ENCODE measurements at places on chromosomes 6 and 20. TPM values are rescaled to one million over a fixed set of nuclear protein-coding genes. Genes with fewer than 3 reads are reported as not detected.

GRCh38 chr6:138007014-138007472 lies 100.2 kb downstream of the PERP start:
- H3K4me1 ChIP-seq: peaks cover 12% of the 10 kb centered on the region
- H3K27ac ChIP-seq: peak overlapping the region; percentile 58
- no peak overlapping the region for H3K4me3 ChIP-seq
- DNase-seq: peak; percentile 33

DNA sequence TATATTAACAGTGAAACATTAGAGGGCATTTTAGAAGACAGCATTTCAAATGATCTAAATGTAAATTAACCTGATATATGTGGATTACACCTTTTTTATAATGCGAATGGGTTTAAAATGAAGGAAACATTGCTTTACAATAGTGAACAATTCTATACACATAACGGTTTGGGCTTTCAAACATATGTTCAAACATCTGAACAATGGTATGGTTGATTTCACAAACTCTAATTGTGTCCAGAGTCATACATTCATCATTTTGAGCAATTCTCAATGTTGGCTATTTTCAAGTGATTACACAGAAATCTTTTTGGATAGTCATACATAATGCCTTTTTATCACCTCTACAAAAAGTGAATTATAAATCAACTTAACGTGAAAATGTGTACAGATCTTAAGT lies 578.1 kb downstream of the PHF3 start:
- DNase-seq: no peak
- H3K4me1 ChIP-seq: no peaks in the 10 kb centered on the region
- H3K36me3 ChIP-seq: no peaks in the 10 kb centered on the region
- H3K4me3 ChIP-seq: no peak overlapping the region
- H3K27ac ChIP-seq: no peak overlapping the region

- H3K36me3 ChIP-seq: no peaks in the 10 kb centered on the region
- H3K4me3 ChIP-seq: no peak overlapping the region
- peaks cover 19% of the 10 kb centered on the region for H3K4me1 ChIP-seq
- no peak for DNase-seq
- no peak overlapping the region for H3K27ac ChIP-seq
- H3K27me3 ChIP-seq: no peaks in the 10 kb centered on the region
Observed at GRCh38 chr6:71468841-71469700, 180.5 kb downstream of the OGFRL1 start.

SASH1 gene
- 12.1 TPM for total RNA-seq

DNA sequence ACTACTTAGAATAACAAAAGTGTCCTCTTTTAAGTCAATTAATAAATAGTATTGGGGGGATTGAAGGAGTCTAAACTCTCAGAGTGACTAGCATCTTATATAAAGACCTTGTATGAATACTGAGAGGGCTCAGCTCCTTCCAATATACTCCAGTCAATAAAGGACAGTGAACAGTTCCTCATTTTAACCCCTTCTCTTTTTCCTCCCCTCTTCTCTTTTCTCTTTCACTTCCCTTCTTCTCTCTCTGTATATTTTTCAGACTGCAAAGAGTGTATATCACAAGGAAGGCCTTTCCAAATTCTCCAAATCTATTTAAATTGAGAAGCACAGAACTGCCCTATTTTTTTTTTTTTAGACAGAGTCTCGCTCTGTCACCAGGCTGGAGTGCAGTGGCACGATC lies 99.5 kb downstream of the CD164 start:
- H3K4me3 ChIP-seq: no peak overlapping the region
- H3K27me3 ChIP-seq: peaks cover 9% of the 10 kb centered on the region
- no peaks in the 10 kb centered on the region for H3K36me3 ChIP-seq
- H3K4me1 ChIP-seq: no peaks in the 10 kb centered on the region
- no peak overlapping the region for H3K27ac ChIP-seq

DEFB124 gene
- not detected for total RNA-seq

- peak overlapping the region; percentile 50 for H3K4me3 ChIP-seq
- H3K27ac ChIP-seq: peak overlapping the region; percentile 63
- DNase-seq: no peak
- H3K27me3 ChIP-seq: peaks cover 13% of the 10 kb centered on the region
- no peaks in the 10 kb centered on the region for H3K36me3 ChIP-seq
Observed at GRCh38 chr6:2542101-2542857, 208.4 kb downstream of the MYLK4 start.

- peaks cover 13% of the 10 kb centered on the region for H3K4me1 ChIP-seq
- H3K27ac ChIP-seq: no peak overlapping the region
- no peak overlapping the region for H3K4me3 ChIP-seq
- peaks cover 21% of the 10 kb centered on the region for H3K27me3 ChIP-seq
Observed at GRCh38 chr6:14635195-14635594, 517.6 kb downstream of the CD83 start.

DNA sequence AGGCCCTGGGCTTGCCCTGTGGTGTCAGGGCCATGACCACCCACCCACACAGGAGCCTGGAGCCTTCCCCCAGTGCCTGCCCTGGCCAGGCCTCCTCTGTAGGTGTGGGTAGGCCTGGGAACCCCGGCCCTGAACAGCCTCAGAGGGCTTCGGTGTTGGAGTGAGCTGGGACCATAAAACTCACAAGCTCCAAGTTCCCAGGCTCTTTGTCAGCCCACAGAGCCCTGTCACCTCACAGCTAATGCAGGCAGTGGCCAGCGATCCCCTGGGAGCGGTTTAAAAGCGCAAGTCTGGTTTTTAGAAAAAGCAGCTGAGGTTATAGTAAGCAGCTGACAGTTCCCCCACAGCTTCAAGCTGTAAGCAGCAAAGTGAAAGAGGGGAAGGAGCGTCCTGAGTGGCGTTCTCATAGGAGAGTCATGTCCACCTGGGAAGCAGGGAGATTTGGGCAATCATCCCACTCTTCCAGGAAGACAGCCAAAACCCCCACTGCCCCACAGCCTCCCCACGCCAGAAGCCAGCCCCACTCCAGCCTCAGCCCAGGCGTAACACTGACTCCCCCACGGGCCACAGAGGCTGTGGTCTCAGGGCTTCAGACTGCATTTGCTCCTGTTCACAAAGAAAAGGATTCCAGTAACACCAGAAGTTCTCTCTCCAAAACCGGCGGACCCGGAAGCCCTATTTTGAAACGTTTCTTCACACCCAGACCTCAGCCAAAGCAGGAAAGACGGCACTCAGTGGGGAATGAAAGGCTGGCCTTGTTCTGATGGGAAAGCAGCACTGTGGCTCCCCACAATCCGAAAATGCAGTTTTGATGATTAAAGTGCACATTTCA lies 34.3 kb upstream of the FOXC1 start:
- no peaks in the 10 kb centered on the region for H3K4me1 ChIP-seq
- no peak for DNase-seq
- H3K36me3 ChIP-seq: no peaks in the 10 kb centered on the region
- peaks cover 40% of the 10 kb centered on the region for H3K27me3 ChIP-seq
- no peak overlapping the region for H3K27ac ChIP-seq
- H3K4me3 ChIP-seq: no peak overlapping the region

- H3K36me3 ChIP-seq: no peaks in the 10 kb centered on the region
- DNase-seq: no peak
- H3K27ac ChIP-seq: no peak overlapping the region
- H3K4me1 ChIP-seq: peaks cover 16% of the 10 kb centered on the region
- no peaks in the 10 kb centered on the region for H3K27me3 ChIP-seq
- no peak overlapping the region for H3K4me3 ChIP-seq
Observed at GRCh38 chr6:168741942-168742782, 301.2 kb downstream of the SMOC2 start.

RIPOR2 gene
- total RNA-seq: 4.7 TPM

FAM217A gene
- total RNA-seq: not detected

GRCh38 chr20:47677635-47678453 lies 107.4 kb downstream of the SULF2 start:
- H3K4me3 ChIP-seq: no peak overlapping the region
- peaks cover 5% of the 10 kb centered on the region for H3K36me3 ChIP-seq
- DNase-seq: peak; percentile 87
- no peak overlapping the region for H3K27ac ChIP-seq
- no peaks in the 10 kb centered on the region for H3K4me1 ChIP-seq

- no peaks in the 10 kb centered on the region for H3K27me3 ChIP-seq
- H3K4me1 ChIP-seq: no peaks in the 10 kb centered on the region
- no peaks in the 10 kb centered on the region for H3K36me3 ChIP-seq
- H3K4me3 ChIP-seq: no peak overlapping the region
Observed at GRCh38 chr6:123527406-123527805, 109.3 kb downstream of the TRDN start.

DNA sequence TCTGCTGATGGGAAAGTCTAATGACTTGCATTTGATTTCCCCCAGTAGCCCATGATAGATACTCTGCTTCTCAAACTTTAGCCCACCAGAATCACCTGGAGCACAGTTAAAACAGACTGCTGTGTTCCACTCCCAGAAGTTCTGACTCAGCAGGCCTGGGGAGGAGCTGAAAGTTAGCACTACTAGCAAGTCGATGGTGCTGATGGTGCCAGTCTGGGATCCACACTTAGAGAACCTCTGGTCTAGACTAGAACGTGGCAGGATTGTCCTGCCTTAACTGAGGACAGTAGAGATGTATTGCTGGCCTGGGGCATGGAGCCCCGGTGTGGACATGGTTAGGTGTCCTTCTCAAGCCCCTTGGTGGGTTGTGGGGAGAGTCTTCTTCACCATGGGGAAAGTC lies 8.7 kb downstream of the TOX2 start:
- H3K4me3 ChIP-seq: no peak overlapping the region
- H3K27ac ChIP-seq: no peak overlapping the region
- H3K27me3 ChIP-seq: peaks cover 100% of the 10 kb centered on the region

DNA sequence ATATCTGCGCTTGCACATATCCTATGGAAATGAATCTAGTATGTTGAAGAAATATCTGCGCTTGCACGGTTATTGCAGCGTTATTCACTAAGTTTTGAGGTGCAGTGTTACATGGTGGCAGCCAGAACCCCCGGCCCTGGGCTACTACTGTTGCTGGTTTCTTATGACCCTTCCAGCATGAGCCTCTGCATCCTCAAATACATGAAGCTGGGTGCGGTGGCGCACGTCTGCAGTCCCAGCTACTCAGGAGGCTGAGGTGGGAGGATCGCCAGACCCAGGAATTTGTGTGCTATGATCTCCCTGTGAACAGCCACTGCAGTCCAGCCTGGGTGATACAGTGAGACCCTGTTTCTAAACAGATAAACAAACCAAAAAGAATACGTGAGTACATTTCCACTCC lies 9.3 kb upstream of the CEBPB start:
- no peaks in the 10 kb centered on the region for H3K27me3 ChIP-seq
- no peak for DNase-seq
- no peak overlapping the region for H3K27ac ChIP-seq
- peaks cover 19% of the 10 kb centered on the region for H3K4me1 ChIP-seq
- peaks cover 22% of the 10 kb centered on the region for H3K36me3 ChIP-seq

DNA sequence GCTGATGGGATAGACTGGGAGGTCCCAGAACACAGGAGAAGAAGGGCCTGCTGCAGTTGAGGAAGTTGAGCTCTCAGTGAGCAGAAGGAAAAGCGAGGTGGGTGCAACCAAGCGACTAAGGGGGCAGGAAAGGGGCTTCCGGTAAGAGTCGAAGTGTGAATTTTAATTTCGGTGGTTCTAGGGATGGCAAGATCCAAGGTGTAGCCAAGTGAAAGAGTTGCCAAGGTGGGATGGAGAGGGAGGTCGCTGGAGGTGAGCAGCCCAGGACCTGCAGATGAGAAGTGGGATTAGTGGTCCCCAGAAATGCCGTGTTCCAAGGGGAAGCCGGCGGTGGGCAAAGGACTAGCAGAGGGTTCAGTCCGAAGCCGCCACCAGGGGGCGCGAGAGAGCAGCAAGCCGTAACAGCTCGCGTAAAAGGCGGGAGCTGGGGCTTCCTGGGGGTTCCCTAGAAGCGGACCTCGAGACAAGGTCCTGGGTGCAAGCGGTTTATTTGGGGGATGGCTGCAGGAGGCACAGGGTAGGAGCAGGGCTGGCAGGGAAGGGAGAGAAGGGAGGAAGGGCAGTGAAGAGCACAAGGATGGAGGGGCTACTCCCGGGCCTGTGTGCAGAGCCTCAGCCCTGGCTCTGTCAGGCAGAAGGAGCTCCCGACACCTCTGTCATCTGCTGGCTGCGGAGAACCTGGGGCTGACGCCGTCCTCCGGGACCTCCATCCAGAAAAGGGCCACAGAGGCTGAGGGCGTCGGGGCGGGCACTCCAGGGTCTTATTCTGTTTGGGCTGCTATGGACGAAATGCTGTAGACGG lies 103.6 kb downstream of the PAX1 start:
- H3K4me1 ChIP-seq: no peaks in the 10 kb centered on the region
- no peaks in the 10 kb centered on the region for H3K36me3 ChIP-seq
- DNase-seq: no peak
- no peaks in the 10 kb centered on the region for H3K27me3 ChIP-seq
- H3K4me3 ChIP-seq: no peak overlapping the region

DNA sequence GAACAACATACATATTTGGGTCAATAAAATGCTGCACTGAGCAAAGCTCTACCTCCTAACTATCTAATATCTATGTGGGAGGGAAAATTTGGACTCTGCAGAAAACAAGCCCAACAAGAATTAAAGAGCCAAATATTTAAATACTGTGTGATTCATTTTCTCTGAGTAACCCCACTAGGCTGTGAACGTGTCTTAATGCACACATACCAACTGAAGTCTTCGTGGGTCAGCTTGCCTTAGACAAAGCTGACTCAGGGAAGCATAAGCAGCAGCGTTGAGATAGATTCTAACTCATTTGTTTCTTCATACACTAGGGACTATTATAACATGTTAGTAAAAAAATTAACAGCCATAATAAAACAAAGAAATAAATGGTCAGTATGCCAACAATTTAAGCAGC lies 114.3 kb downstream of the GJA1 start:
- DNase-seq: no peak
- no peaks in the 10 kb centered on the region for H3K27me3 ChIP-seq
- H3K4me1 ChIP-seq: no peaks in the 10 kb centered on the region

FERMT1 gene
- 18.5 TPM for total RNA-seq

OXT gene
- not detected for total RNA-seq

ESR1 gene
- total RNA-seq: 0.50 TPM

PRR3 gene
- 21.0 TPM for total RNA-seq

GRCh38 chr20:24961384-24962181 lies 12.5 kb downstream of the CST7 start:
- no peak for DNase-seq
- no peak overlapping the region for H3K4me3 ChIP-seq
- no peaks in the 10 kb centered on the region for H3K36me3 ChIP-seq

GRCh38 chr6:11424395-11425034 lies 113.0 kb upstream of the TMEM170B start:
- no peak overlapping the region for H3K27ac ChIP-seq
- no peak overlapping the region for H3K4me3 ChIP-seq
- H3K36me3 ChIP-seq: peaks cover 6% of the 10 kb centered on the region
- DNase-seq: no peak
- no peaks in the 10 kb centered on the region for H3K27me3 ChIP-seq
